Stimulated activated CD4-positive, alpha-beta T cell treated with anti-CD3 and anti-CD28 coated beads, Interleukin-1b, Interleukin-23, amount 100 ng/mL, for 48 hours (primary cell): ENCODE measurements at places on chromosomes 13 and 19.

GRCh38 chr19:17790059-17790780 lies 4.7 kb upstream of the B3GNT3 start:
- no peak for DNase-seq

- no peak for DNase-seq
Observed at GRCh38 chr13:73810647-73811046, 323.6 kb downstream of the KLF12 start.

DNA sequence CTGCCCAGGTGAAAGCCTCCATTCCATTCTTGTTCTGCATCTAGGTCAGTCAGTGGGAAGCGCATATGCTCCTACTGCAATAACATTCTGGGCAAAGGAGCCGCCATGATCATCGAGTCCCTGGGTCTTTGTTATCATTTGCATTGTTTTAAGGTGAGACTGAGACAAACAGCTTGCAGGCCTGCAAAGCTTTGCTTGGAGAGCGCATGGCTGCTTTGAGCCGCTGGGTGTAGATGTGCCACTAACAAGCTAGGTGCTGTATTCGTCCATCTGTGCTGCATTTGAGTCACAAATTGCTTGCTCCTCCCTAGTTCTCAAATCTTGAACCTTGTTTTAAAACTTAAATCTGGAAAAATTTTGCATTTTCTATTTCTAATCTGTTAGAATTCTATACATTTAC lies 219.1 kb downstream of the LMO7 start:
- DNase-seq: no peak

DNA sequence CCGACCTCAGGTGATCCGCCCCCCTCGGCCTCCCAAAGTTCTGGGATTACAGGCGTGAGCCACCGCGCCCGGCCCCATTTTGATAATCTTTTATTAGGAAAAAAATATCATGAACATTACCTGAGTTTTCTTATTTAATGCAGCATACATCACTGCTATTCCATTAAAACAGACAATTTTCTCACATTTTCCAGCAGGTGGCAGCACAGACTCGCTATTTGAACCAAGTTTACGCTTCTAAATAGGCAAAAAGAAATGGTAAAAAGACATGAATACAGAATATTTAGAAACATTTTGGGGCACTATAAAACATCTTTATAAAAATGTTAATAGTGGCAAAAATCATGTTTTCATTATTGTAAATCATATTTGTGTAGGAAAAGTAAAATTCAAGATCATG lies 903.1 kb downstream of the SLITRK6 start:
- DNase-seq: peak; percentile 14

GRCh38 chr19:53947624-53948023 lies 15.1 kb upstream of the CACNG8 start:
- DNase-seq: no peak

- no peak for DNase-seq
Observed at GRCh38 chr19:52626915-52627314, 11.2 kb downstream of the ZNF83 start.

DNA sequence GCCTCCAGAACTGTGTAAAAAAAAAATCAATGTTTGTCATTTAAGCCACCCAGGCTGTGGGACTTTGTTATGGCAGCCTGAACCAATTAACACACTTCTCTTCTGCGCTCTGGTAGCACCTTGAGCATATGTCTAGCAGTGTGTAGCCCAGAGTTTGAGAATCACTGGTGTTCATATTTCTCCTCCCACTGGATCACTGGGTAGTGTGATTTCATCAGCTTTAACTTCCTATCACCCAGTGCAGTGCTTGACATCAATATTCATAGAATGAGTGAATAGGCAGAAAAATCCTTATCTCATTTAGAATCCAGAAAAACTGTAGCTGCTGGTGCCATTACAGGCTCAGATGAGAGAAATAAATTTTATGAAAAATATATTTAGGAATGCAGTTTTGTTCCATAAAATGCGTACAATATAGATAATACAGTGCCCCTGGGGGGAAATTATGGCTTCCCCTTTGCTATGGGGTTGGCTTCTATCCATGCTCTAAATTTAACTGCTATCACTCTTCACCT lies 30.7 kb upstream of the WASF3 start:
- DNase-seq: no peak

DNA sequence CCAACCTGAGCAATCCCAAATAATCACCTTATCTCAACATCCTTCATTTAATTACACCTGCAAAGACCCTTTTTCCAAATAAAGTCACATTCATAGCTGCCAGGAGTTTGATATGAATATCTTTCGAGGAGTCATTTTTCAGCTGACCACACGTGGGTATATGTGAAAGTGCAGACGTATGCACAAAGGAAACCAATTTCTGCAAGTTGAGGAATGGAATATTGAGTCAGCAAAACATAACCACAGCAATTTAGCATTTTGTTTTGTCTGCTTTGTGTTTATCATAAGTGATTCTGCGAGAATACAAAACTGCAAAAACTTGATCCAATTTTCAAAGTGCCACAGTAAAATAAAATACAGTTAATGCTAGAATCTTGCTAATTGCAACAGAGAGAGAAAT lies 295.9 kb downstream of the SUCLA2 start:
- DNase-seq: no peak

DNA sequence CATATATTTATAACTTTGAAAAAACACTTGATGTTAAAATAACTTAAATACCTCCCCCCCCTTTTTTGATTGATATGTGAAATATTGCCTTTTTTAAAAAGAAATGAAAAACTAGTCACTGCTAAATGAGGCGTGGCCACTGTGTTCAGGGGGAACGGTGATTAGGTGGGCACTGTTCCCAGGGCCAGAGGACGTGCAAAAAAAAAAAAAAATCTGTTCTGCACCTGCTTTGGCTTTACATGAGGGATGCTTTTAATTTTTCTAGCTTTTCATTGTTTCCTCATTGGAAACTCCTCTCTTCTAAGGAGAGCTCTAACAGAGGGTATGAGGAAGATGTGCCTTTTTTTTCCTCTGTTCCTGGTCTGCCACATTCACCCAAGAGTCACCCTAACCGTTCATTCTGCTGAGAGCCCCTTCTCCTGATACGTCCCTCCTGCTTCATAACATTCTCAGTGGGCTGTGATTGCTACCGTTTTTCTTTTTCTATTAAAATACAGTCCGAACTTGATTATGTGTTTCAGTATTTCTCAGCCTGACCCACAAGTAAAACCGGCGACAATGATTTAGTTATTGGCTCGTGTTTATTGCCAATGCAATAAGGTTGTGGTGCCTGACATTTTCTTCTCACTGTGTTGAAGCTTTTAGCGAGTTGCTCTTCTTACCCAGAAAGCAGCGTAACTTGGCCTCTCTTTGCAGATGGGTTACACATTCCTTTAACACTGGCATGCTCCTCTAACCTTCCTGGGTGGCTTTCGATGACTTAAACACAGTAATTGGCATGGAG lies 64.8 kb upstream of the ZNF536 start:
- DNase-seq: no peak

- no peak for DNase-seq
Observed at GRCh38 chr13:105957769-105958438, 577.6 kb downstream of the EFNB2 start.

- peak; percentile 52 for DNase-seq
Observed at GRCh38 chr19:12293777-12294248, 870 bp downstream of the ZNF44 start.

- no peak for DNase-seq
Observed at GRCh38 chr13:92158346-92158745, 759.9 kb downstream of the GPC5 start.

DNA sequence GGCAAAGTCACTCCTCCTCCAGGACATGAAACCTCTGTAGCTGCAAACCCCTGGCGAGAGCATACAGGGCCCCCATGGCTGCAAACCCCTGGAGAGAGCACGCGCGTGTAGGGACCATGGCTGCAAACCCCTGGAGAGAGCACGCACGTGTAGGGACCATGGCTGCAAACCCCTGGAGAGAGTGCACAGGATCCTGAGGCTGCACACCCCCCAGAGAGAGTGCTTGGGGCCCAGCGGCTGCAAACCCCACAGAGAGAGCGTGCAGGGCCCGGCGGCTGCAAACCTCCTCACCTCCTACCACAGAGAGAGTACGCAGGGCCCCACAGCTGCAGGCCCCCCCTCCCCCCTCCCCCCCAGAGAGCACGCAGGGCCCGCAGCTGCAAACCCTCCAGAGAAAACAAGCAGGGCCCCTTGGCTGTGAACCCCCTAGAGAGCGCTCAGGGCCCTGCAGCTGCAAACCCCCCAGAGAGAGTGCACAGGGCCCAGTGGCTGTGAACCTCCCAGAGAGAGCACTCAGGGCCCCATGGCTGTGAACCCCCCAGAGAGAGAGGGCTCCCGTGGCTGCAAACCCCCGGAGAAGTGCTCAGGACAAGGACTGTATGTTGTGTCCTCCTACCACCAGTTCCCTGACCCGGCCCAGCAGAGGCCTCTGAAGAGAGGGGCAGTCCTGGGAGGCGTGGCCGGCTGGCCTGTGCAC lies 7.3 kb downstream of the ADPRHL1 start:
- no peak for DNase-seq
